ENCODE measurements at places on chromosomes 6 and 20.

DNA sequence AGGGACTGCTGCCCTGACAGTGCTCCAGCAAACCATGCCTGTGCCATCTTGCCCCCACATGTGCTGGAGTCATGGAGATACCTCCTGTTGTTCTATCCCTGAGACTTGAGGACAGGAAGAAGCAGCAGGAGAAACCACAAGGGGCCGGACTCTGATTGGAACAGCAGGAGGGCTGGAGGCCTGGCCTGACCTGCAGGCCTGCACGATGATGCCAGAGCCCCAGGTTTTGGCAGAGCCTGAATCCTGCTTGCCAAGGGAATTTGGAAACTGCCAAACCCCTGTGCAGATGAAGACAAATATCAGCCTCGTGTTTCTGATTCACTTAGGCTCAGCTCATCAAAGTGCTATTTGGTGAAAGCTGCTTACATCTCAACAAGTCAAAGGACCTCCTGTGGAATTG lies 177.6 kb downstream of the MAFB start:
- no peak for DNase-seq

- no peak for DNase-seq
Observed at GRCh38 chr6:12931639-12932038, 215.1 kb downstream of the PHACTR1 start.

- DNase-seq = no peak
Observed at GRCh38 chr6:150636808-150637207, 37.1 kb downstream of the PLEKHG1 start.

GRCh38 chr6:38782616-38783015 lies 67.5 kb downstream of the DNAH8 start:
- no peak for DNase-seq

- DNase-seq = no peak
Observed at GRCh38 chr6:70700922-70701876, 33.5 kb downstream of the SMAP1 start.

DNA sequence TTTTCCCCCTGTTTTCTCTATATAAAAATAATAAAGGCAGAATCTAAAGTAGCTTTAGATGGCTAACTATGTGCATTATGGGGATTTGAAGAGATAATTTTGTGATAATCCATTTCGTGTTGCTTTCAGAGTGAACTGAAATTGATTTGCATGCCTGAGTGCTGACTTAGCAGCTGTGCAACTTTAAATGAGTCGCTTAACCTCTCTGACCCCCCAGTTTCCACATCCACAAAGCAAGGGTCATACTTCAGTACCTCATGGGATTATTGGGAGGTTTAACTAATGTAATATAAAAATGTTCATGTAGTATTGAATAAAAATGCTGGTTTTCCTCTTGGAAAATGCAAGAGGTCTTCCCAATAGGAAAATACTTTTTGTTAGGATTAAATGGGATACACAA lies 63.8 kb upstream of the FABP7 start:
- no peak for DNase-seq

DNA sequence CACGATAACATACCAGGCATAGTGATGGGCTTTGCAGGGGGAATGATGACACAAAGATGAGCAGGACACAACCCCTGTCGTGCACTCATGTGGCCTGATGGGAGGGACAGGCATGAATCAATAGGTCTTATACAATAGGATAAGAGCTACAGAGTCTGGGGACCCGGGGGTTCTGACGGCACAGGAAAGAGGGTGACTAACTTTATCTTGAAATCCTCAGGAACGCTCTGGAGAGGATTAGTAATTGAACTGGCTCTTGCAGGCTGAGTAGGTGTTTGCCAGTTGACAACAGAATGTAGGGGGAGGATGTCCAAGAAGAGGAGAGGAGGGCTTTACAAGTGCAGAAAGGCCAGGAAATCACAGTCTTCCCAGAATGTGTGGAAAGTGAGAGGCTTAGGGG lies 219.9 kb upstream of the ECI2 start:
- peak; percentile 44 for DNase-seq

- DNase-seq = no peak
Observed at GRCh38 chr20:40931410-40932044, 97.1 kb upstream of the TOP1 start.

GRCh38 chr6:37965964-37966676 lies 146.6 kb downstream of the ZFAND3 start:
- DNase-seq = no peak

- DNase-seq = no peak
Observed at GRCh38 chr6:167856999-167857660, 30.4 kb downstream of the AFDN start.

- no peak for DNase-seq
Observed at GRCh38 chr20:37308086-37309050, 18.9 kb downstream of the MANBAL start.

DNA sequence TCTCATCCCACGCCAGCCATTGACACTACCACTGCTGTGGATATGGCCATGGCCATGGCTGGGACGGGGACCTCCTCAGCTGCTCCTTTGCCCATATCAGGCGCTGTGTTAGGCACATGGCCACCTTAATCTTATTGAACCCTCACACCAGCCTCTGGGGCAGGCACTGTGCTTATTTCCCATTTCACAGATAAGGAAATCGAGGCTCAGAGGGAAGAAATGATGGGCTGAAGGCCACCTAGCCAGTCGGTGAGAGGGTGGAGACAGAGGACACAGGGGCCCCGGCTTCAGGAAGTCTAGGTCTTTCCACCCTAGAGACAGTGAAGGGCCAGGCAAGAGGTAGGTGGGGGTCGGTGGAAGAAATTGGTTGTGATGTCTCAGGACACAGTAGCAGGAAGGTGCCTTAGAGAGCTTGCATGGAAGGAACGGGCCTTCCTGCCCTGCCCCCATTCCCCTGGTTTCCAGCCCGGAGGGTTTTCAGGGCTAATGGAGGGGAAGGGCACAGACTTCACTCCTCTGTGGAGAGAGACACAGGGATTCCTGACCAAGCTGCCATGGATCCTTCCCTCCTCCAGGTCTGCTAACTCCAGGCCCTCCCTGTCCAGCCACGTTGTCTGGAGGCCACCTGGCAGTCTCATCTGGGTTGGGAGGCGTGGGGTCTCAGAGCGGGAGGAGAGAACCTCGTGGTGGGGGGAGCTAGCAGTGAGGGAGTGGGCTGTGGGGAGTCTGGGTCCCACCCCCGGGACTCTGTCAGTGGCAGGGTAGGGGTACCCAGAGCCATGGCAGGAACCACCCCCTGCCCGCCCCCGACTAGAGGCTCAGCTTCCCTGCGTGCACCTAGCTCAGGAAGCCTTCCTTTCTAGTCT lies 120.4 kb downstream of the VEGFA start:
- DNase-seq = no peak

DNA sequence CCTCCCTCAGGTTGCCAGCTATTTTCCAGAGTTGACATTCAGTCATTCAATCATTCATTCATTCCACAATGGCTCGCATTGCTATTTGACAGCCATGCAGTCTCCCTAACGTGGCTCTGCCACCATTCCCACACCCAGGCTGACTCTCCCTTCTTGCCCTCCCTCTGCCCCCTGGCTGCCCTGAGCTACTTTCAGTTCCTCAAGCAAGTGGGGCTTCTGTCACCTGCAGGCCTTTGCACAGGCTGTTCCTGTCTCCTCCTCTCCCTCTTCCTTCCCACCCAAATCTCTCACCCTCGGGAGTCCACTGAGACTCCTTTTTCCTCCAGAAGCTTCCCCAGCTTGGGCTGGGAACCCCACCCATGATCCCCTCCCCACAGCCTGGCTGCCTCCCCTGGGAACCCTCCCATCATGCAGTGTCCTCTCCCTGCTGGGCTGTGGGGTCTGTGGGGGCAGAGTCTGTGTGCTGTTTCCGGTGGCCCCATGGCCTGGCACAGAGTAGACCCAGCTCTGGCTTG lies 2.6 kb downstream of the PACSIN1 start:
- no peak for DNase-seq

DNA sequence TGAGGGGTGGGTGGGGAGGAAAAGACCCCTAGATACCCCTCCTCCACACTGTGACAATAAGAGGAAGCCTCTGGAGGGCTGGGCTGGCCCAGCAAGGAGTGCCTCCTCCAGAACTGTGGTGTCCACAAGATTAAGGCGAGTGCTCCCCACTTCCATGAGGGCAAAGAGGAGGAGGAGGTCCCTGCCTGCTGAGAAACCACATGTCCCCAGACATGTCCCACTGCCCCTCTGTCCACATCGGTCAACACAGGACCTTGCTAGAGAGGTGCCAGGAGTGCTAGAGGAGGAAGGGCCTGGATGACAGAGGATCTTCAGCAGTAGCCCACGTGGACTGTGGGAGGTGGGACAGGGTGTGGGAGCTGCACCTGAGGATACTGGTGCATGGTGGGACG lies 3.1 kb downstream of the RAET1G start:
- DNase-seq = no peak

GRCh38 chr6:145963216-145964068 lies 716 bp downstream of the SHPRH start:
- peak; percentile 41 for DNase-seq

GRCh38 chr6:107740496-107741190 lies 83.5 kb downstream of the SCML4 start:
- DNase-seq = no peak

DNA sequence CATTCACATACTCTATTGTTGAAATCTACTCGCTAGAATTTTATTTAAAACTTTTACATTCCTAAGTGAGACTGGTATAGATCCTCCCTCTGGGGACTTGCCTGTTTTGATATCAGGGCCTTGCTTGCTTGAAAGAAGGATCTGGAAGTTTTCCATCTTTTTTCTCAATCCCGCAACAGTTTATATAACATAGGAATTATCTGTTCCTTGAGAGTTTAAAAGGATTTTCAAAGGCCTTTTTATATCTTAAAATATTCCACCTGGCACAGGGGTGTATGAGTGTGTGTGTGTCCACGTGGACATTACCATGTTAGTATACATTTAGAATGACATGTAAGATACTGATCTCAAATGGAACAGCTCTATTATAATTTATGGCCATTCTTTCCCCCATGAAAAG lies 96.3 kb downstream of the TRERF1 start:
- DNase-seq = no peak

DNA sequence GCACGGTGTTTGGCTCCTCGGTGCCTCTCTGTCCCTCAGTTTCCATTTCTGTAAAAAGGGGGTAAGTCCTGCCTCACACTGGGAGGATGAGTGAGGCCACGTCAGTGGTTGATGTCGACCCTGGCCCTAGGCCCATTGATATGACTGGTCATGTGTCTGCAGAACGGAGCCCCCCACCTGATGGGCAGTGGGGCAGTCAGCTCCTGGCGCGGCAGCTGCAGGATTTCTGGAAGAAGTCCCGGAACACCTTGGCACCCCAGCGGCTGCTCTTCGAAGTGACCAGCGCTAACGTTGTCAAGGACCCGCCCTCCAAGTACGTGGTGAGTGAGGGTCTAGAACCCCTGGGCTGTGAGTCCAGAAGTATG lies 1.2 kb downstream of the SNX21 start:
- DNase-seq = no peak

DNA sequence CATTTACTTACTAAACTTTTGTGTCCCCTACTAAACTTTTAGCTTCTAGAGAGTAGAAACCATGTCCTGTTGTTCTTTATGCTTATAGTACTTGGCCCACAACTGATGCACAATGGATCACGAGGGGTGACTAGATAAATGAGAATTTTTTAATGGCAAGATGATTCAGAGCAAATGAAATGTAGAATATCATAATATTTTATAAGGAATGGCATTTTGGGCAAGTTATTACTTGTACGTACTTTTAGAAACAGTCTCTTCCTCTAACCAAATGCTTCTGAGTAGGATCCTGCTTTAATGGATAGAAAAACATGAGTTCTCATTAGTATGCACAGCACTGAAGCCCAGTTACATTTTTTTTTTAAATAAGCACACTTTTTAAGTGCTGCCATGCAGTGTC lies 336.3 kb downstream of the NRN1 start:
- DNase-seq = no peak

DNA sequence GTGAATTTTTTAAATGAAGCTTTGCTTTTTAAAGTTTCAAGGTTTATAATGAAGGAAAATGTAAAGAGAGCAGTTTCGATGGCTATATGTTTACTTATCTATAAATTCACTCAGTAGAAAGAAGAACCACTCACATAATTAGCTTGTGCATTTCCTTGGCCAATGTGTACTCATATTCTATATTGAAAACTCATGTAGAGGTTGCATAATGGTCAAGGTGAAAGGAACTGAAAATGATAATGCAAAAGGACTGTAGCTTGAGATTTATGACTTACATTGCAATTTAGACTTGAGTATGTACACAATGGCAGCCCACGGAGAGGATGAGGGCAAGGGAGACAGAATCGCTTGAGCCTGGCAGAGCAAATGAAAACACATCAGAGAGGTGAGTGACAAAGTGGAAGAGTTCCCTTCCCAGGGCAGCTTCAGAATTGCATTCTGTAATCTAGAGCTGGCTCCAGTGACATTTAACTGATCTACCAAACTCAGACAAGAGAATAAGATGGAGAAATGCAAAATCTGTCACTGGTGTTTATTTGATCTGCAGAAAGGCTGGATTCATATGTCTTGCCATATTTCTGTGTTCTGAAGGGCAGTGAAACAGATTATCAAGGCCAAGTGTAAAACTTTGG lies 191.8 kb downstream of the TMEM200A start:
- DNase-seq = no peak

DNA sequence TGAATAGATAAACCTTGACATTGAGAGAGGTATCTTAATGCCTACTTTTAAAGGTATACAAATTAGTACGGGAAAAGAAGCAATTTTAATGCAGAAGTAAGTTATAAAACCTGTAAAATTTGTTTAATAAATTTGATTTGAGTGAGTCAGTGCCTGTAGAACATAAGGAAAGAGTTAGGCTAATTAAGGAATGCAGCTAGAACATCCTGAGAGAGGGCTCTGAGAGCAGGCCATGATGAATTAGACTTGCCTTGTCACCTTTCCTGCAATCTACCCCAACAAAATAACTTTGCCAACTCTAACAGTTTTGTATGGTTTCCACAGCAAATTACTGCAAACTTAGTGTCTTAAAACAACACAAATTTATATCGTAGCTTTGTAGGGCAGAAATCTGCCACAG lies 700.8 kb downstream of the RFPL4B start:
- DNase-seq = no peak

DNA sequence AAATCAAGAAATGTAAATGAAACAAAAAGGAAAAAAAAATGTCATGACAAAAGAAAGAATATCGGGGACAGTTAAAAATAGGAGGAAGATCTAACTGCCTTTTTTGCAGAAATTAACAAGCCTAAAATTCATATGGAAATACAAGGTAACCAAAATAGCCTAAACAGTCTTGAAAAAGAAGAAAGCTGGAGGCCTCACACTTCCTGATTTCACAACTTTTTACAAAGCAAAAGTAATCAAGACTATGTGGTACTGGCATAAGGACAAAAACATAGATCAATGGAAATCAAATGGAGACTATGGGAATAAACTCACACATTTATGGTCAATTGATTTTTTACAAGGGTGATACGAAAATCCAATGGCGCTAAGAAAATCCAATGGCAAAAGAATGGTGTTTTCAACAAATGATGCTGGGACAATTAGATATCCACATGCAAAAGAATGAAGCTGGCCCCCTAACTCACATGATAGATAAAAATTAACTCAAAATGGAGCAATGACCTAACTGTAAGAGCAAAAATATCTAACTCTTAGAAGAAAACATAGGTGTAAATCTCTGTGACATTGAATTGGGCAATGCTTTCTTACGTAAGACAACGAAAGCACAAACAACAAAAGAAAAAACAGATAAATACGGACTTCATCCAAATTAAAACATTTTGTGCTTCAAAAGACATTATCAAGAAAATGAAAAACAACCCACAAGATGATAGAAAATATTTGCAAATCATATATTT lies 24.5 kb downstream of the MAP3K5 start:
- no peak for DNase-seq
